ENCODE measurements at places on chromosomes 1 and 21.
A peak's percentile ranks its signal among the peaks of the same experiment; 100 is the strongest.

DNA sequence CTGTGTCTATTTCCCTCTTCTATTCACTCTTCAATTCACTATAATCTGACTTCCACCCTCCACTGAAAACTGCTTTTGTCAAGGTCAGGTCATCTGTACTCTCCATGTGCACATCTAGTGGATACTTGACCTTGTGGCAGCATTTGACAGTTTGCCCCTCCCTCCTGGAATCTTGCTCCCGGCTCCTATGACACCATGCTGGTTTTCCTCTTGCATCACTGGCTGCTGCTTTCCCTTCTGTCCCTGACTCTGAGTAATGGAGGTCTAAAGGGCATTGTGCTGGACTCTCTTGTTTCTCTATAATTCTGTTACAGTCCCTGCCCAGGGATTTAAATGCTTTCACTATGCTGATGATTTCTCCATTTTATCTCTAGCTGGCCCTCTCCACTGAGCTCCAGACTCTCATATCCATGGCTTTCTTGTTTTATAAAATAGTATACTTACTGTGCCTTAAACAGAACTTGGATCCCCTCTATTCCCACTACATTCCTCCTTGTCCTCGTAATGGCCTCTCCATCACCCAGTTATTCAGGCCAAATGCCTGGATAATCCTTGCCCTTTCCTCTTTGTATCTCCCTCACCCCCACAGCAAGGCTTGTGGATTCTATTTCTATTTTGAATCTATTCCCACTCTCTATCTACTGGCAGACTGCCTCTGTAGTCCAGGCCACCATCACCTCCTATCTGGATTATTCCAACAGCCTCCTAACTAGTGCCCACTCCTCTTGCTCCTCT lies 36.8 kb upstream of the PODN start:
- no peak for DNase-seq

DNA sequence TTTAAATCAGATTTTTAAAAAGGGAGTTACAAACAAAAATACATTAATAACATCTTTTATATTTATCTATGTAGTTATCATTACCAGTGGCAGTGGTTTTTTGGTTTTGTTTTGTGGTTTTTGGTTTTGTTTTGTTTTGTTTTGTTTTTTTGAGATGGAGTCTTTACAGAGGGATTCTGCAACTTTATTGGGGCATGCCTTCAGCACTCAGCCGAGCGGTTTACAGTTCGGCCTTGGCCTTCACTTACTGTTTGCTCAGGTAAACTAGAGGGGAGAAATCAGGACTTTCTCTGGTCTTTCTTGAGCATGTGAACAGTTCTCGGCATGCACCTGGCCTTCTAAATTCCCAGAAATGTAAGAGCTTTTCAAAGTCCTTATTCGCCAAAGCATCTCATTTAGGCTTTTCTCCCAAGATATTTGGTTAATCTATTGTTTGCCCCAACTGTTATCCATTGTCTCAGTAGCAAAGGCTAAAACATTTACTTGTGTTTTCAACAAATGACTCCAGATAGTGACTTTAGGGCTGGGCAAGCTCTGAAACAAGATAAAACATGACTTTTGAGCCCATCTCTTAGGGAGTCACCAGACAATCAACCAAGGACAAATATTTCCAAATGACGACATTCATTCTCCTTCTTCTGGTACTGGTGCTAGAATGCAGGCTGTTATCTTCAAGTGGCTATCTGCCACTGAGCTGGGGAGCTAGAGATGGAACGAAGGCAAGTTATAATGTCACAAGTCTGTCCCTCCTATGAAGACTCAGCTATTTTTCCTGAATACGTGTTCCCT lies 48.4 kb upstream of the ADORA3 start:
- no peak for DNase-seq

DNA sequence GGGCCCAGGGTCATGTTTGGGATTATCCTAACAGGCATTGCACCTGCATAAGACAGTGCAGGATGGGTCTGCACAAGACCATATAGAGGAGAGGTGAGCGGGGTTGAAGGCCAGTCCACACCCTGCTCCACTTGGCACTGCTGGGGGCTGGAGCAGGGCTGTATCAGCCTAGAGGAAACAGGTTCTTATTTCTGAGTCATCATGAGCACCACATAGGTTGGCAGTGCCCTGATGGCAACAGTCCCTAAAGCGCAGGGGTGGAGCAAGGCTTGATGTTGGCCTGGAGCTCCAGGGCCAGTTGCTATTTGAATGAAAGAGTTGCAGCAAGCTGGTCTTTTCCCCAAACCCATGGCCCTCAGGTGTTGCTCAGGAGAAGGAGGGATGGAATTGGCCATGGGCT lies 29.8 kb upstream of the BMP8B start:
- DNase-seq = no peak

DNA sequence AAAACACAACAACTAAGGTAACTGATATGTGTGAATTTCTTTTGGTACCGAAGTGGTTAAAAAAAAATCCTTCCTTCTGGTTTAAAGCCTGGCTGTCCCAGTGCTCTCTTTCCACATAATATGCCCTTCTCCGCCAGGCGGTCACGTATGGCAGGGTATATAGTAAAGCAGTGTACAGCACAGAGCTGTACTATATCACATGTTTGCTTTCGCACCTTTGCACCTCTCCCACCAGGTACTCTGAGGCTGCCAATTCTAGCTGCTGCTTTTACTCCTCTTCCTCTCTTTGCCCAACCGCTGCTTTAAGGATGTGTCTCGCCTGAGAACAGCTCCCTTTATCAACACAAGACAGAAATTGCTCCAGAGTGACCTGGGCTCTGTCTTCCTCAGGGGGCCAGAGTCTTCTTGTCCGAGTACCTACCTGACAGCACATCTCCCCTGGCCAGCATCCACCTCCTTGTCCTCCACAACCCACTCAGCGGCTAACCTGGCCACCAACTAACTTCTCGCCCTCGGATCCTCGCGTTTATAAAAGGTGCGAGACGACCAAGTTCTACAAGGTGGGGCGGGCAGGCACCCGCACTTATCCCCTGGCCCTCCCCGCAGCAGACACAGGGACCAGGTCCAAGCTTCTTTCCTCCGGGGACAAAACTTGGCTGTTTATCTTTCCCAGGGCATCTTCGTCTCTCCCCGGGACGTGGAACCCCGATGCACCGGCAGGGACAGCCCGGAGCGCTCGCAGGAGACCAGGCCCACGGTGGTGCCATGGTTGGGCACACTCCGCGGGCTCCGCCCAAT lies 1.6 kb downstream of the COLGALT2 start:
- no peak for DNase-seq

DNA sequence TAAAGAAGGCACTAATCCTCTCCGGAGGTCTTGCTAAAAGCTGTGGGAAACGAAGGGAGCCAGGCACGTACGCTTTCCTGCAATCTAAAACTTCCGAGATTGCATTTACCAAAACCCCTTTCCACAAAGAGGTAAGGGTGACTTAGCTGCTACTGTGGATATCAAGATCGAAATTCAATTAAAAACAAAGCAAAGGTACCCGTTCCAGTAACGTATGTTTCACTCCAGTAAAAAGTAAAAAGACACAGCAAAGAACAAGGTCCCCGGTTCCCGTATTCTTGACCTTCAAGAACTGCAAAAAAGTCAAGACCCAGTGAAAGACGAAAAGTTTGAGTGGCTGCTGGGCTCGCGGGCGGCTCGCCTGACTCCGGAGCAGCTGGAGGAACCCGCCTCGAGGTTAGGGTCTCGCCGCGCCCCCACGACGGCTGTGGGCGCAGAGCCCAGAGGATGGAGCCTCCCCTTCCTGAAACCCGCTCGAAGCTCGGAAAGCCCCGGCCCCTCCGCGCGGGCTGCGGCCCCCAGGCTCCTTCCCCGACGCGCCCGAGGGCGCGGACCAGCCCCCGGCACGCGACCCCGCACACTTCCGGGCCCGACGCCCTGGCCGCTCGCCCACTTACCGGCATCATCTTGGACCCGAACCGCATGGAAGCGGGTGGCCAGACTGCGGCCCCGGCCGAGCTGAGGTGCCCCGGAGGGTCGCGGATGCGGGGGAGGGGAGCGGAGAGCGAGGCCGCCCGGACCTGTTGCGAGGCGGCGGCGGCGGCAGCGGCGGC lies 524 bp downstream of the TP53BP2 start:
- peak; percentile 25 for DNase-seq

- DNase-seq = peak; percentile 43
Observed at GRCh38 chr1:220544901-220545303, 17.0 kb downstream of the MARK1 start.

GRCh38 chr1:222240536-222241181 lies 307.2 kb downstream of the HHIPL2 start:
- no peak for DNase-seq

DNA sequence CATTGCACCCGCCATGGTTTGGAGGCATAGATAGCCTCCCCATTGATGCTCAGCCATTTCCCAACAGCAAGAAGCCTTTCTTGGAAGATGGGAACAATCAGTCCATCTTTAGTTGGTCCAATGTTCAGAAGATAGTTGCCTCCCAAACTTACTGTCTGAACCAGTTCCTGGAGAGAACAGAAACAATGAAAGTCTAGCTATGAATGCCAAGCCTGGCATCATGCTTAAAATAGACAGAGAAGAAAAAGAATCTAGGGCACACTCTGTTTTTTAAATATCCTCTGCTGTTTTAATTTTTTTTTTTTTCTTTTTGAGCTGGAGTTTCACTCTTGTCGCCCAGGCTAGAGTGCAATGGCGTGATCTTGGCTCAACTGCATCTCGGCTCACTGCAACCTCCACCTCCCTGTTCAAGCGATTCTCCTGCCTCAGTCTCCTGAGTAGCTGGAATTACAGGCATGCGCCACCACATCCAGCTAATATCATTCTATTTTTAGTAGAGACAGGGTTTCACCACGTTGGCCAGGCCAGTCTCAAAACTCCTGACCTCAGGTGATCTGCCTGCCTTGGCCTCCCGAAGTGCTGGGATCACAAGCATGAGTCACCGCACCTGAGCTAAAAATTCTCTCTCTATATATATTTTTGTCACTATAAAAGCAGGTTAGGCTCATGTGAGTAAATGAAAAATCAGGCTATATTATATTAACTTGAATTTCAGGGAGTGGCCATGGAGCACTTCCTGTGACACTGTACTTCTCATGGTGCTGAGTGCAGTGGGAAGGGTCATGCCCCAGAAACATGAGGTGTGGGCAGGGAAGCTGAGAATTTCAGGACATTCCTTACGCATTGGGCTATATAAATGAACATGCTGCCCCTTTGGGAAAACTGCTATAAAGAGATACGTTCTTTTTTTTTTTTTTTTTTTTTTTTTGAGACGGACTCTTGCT lies 19.1 kb downstream of the FUCA1 start:
- no peak for DNase-seq

DNA sequence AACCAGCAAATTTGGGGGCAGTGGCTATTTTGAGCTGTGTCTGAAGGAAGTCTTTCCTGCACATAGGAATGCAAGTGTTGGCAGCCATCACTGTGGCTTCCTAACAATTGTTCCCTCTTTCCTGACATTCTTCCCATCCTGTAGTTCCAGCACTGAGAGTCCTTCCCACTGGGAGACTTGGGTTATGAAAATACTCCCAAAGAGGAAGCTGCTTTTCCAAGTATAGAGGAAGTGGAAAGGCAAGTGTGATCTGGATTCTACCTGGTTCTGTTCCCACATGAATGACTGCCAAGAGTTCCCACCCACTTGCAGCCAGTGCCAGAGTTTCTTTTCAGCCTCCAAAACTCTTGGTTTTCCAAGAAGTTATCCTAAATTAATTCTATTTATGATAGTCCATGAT lies 98.5 kb upstream of the CD53 start:
- DNase-seq = no peak

- no peak for DNase-seq
Observed at GRCh38 chr1:22362626-22363402, 88.8 kb upstream of the ZBTB40 start.

DNA sequence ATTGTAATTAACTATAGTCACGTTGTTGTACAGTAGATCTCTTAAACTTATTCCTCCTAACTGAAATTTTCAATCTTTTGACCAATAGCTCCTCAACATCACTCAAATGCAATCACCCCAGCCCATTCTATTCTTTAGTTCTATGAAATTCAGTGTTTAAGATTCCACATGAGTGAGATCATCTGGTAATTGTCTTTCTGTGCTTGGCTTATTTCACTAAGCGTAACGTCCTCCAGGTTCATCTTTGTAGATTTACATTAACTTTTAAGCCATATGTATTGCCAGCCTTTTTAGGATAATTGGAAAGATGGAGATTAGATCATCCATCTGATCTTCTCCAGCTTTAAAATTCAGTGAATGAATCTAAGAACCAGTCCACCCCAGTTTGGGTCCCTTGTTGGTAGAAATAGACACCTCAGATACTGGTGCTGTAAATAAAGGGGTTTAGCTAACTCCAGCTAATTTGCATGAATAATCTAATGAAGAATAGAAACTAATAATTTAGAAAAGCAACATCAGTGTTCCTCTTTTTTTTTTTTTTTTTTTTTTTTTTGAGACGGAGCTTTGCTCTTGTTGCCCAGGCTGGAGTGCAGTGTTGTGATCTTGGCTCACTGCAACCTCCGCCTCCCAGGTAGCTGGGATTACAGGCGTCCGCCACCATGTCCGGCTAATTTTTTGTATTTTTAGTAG lies 7.0 kb downstream of the S100A10 start:
- no peak for DNase-seq

GRCh38 chr1:83011265-83011664 lies 987.7 kb downstream of the TTLL7 start:
- no peak for DNase-seq

GRCh38 chr1:21520899-21521716 lies 11.9 kb downstream of the ALPL start:
- DNase-seq = no peak

- DNase-seq = no peak
Observed at GRCh38 chr1:245777752-245778151, 623.0 kb downstream of the KIF26B start.
